ENCODE measurements at places on chromosomes 12 and 14.

DNA sequence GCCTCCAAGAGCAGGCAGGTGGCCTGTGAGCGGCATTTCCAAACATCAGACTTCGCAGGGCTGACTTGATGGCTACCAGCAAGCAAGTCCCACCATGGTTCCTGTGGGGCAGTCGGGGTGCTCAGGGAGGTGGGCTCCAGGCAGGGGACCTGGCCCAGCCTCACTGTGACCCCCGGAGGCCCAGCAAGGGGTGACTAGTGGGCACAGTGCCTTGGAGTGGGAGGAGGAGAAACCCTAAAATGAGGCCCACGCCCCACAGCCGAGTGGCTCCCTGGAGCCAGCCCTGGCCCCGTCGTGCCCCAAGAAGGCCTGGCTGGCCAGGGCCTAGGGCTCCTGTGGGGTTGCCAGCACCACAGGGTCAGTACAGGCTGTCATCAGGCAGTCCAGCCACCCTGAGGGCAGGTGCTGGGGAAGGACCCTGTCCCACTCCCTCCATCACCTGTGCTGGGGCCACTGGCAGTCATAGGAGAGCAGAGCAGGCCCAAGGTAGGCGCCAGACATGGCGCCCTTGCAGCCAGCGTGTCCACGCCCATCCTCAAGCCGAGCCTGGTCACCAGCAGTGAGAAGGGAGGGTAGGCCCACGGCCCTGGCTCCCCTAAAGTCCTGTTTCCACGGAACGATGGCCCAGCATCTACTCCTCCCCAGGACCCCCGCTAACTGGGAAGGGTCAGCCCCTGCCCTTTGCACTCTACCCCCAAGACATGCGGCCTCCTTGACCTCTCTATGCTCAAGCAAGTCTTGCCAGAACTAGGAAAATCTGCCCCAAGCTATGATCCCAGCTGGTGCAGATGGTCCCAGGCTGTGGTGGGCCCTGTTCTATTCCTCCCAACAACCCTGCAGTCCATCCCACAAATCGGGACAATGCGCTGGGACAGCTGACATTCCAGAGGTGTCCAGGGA lies 144.2 kb upstream of the C14orf180 start:
- DNase-seq = no peak

DNA sequence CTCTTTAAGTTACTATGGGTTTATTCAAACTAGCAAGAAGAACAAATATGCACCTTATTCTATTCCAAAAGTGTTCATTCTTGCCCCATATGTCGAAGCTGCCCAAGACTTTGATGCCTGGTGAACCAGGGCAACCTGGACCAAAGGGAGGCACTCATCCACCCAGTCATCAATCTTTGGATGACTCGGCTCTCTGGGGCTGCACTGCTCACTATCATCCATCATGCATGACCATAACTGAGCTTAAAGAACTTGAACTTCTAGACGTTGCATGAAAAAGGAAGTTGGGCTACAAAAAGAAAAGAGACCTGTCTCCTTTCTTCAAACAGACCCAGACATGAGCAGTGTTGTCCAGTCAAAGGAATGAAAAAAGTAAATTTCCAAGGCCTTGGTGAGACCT lies 1.2 kb downstream of the KRT4 start:
- no peak for DNase-seq

- no peak for DNase-seq
Measured at GRCh38 chr12:96120359-96121100, 73.6 kb upstream of the ELK3 start.

GRCh38 chr14:37246427-37246829 lies 48.7 kb downstream of the MIPOL1 start:
- no peak for DNase-seq

- DNase-seq = no peak
Measured at GRCh38 chr12:89439941-89440340, 84.7 kb downstream of the GALNT4 start.

DNA sequence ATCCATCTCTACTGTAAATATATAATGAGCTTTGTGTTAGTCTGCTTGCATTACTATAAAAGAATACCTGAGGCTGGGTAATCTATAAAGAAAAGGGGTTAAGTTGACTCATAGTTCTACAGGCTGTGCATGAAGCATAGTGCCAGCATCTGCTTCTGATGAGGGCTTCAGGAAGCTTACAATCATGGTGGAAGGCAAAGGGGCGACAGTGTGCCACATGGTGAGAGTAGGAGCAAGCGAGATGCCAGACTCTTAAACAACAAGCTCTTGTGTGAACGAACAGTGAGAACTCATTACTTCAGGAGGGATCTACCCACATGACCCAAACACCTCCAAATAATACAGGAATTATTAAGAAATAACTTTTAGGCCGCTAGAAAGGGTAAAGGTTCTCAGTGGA lies 28.1 kb downstream of the APOBEC1 start:
- no peak for DNase-seq

GRCh38 chr12:71799106-71799505 lies 40.5 kb upstream of the TBC1D15 start:
- DNase-seq = no peak

DNA sequence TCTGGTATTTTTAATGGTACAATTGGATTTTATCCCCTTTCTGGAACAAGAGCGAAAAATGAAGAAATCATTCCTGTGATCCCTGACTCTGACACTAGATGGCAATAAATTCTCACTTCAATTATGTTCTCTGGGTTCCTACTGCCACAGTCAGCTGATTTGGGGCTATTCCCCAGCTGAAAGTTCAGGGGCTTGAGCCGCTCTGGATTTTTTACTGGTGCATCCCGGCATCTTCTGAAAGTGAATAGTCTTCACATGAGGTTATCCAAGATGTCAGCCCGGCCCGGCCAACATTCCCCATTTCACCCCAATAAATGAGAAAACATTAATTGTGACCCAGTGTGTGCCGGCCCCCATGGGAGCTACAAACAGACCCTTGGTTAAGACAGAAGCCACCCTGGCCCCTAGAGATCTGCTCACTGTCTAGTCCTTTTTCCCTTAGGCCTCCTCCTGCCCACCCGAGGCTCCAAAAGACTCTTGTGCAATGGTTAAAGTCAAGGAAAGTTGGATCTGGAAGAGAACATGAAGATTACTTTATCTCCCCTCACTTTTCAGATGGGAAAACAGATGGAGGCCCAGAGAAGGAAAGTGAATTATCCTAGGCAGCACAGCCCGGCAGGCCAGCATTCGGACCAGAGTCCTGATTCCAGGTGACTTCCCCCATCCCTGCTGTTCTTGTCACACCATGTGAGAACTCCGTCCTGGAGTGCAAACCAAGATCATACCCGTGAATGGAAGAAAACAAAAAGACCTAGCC lies 20.8 kb downstream of the CKAP4 start:
- DNase-seq = no peak

GRCh38 chr14:92944976-92945375 lies 22.0 kb downstream of the CHGA start:
- no peak for DNase-seq

GRCh38 chr14:68279777-68280233 lies 460.2 kb downstream of the RAD51B start:
- no peak for DNase-seq

DNA sequence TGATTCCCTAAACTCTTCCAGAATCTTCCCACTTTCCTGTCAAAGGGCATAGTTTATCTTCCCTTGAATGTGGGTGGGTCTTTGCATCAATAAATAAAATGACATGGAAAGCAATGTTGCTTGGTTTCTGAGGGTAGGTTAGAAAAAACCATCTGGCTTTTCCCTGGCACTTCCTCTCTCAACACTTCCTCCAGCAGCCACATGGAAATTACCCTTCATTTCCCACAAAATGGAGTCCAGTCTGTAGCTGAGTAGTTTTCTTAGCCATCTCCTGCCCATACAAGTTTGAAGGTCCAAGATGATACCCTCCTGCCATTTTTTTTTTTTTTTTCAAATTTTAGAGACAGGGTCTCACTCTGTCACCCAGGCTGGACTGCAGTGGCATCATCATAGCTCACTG lies 11.1 kb upstream of the NDUFA12 start:
- no peak for DNase-seq

DNA sequence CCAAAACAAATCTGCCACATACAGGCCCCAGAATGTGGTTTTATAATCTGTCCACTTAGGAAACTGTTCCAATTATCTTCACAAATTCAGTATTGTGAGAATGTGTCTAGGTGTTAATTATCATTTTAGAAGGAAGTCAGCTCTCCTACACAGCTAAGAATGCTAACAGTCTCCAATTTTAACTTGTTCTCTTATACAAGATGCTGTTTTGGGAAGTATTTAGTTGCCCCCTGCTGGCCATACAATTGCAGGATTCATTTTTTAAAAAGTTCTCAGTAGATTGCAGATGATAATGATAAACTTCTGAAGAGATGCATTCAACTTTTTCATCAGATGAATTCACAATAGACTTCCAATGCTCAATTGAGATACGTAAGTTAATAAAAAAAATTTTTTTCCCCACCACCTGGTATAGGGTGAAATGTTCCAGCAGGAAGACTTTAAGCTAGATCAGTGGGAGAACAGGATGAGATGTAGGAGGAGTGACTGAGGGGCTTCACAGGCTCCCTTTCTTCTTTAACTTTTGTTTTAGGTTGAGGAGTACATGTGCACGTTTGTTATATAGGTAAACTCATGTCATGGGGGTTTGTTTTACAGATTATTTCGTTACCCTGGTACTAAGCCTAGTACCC lies 27.3 kb upstream of the OSBPL8 start:
- DNase-seq = no peak

DNA sequence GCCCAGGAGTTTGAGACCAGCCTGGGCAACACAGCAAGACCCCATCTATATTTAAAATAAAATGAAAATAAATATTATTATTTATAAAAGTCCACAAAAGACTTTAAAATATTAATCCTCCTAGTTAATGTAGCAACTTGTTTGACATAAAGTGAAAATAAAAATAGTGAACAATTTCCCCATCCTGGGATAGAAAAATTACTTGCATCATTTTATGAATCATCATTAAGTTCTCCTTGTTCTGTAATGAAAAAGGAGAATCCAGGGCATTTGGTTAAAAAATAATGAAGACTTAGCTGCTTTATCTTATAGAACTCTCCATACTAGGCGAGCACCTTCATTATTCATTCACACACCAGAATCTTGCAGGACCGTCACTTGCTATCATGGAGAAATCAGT lies 66.1 kb downstream of the ELK3 start:
- DNase-seq = no peak

DNA sequence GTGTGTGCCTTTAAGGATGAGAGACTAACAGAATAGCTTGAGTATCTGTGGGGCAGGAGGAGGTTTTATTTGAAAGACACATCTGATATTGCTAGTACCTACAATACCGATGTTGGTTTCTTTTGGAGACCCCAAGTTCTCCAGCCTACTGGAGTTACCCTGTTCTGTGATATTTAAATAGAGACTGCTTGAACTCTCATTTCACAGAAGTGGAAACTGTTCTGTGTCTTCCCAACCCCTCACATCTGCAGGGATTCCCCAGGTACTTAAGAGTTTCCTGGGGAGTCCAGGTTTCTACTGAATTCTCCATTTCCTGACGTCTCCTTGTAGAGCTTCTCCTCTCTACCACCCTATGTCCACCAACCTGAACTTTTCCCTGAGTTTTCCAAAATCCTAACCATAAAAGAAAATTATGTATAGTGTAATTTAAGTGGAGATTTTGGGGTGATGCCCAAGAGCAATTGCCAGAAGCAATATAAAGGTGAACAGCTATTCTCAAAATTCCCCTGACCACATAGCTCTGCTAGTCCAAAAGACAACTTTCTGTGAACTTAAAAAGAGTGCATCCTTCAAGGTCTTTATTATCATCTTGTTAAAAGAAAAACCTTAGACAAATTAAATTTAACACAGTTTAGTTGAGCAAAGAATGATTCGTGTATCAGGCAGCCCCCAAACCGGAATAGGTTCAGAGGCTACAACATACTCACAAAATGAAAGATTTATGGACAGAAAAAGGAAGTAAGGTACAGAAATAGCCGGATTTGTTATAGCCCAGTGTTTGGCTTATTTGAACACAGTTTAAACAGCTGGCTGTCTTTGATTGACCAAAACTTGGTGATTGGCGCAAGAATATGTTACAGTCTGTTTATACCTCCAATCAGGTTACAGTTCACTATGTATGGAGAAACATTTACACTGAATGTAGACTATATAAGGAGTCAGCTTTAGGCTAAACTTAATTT lies 373.4 kb downstream of the NUAK1 start:
- no peak for DNase-seq

- DNase-seq = no peak
Measured at GRCh38 chr12:69511469-69512267, 41.5 kb downstream of the FRS2 start.

- DNase-seq = no peak
Measured at GRCh38 chr12:69324797-69325466, 23.2 kb upstream of the LYZ start.

DNA sequence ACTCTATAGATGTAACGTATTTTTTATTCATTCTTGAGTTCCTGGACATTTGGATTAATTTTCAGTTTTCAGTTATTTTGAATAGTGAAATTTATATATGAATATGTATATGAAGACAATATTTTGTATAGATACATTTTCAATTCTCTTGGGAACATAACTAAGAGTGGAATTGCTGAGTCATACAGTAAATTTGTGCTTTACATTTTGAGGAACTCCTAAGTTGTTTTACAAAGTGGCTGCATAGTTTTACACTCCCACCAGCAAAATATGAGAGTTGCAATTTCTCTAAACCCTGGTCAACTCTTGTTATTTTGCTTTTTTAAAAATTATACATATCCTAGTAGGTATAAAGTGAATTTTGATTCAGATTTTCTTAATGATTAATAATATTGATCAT lies 1838.6 kb upstream of the SEL1L start:
- DNase-seq = no peak

GRCh38 chr14:69504775-69505174 lies 20.2 kb downstream of the PLEKHD1 start:
- no peak for DNase-seq

- DNase-seq = no peak
Measured at GRCh38 chr12:131075611-131076010, 121.9 kb downstream of the ADGRD1 start.

DNA sequence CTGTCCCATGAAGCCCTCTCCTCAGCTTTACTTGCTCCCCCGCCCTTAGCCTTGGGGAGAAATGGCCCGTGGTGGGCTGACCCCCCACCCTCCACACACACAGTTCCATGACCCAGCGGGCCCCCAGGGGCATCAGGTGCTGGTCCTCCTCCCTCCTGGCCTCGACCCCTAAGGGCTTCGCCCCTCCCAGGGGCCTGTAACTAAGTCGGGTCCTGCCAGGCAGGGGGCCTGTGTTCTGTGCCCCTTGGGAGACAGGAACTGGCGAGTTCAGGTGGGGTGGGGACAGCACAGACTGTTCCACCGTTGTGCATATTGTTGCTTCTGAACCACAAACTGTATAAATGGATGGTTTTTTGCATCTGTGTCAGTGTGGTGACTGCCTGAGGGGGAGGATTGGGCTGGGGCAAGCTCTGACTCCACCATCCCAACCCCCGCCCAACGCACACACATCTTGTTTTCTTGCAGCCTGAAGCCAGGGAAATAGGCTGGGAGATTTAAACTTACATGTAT lies 8.8 kb downstream of the TAMALIN start:
- no peak for DNase-seq

GRCh38 chr12:28108599-28108998 lies 81.7 kb upstream of the CCDC91 start:
- no peak for DNase-seq

- no peak for DNase-seq
Measured at GRCh38 chr14:69989622-69990021, 110.4 kb downstream of the SMOC1 start.

Measured in stimulated activated CD8-positive, alpha-beta memory T cell treated with anti-CD3 and anti-CD28 coated beads, Interleukin-7, amount 100 ng/mL, for 24 hours (primary cell).